ENCODE measurements at places on chromosomes 2 and 18.

DNA sequence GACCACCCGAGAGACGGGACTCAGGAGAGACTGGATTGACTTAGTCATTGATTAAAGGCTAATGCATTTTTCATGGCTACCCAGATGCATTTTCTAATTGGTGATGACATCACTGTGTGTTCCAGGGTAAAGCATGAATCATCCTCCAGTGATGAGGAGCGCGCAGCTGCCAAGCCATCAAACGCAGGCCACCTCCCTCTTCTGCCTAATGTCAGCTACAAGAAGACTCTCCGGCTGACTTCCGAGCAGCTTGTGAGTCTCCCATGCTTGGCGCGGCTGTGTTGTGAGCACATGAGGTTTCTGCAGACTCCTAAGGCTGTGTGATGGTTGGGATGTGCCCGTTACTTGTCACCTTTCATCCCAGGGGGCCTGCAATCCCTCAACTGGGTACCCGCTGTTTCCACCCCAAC lies 56.4 kb downstream of the LPIN1 start:
- DNase-seq, result no peak

DNA sequence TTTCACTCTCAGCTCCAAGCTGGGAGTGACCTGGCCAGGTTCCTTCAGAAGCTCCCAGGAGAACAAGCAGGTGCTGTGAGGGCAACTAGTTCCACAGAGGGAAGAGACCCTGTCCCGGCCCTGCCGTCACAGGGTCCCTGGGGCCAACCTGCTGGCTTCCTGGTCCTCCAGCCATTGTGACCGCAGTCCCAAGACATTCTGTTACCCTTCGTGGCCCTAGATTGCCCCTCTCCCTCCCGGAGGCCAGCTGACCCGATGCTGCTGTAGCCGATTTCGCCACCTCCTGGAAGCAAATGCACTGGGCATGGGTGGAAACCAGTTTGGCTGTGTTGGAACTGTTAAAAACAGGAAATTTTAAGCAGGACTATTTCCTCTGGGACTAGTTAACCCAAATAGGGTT lies 55.4 kb downstream of the EPAS1 start:
- DNase-seq, result no peak

DNA sequence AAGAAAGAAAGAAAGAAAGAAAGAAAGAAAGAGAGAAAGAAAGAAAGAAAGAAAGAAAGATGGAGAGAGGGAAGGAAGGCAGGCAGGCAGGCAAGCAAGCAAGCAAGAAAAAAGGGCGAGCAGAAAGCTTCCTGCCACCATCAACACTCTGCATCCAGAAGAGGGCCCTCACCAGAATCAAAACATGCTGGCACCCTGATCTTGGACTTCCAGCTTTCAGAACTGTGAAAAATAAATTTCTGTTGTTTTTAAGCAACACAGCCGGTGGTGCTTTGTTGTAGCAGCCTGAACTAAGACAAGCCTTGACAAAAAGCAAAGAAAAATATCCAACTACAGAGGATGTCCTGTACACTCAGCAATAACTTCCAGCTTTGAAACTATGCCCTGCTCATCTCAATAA lies 401.7 kb downstream of the LRATD1 start:
- DNase-seq, result no peak

DNA sequence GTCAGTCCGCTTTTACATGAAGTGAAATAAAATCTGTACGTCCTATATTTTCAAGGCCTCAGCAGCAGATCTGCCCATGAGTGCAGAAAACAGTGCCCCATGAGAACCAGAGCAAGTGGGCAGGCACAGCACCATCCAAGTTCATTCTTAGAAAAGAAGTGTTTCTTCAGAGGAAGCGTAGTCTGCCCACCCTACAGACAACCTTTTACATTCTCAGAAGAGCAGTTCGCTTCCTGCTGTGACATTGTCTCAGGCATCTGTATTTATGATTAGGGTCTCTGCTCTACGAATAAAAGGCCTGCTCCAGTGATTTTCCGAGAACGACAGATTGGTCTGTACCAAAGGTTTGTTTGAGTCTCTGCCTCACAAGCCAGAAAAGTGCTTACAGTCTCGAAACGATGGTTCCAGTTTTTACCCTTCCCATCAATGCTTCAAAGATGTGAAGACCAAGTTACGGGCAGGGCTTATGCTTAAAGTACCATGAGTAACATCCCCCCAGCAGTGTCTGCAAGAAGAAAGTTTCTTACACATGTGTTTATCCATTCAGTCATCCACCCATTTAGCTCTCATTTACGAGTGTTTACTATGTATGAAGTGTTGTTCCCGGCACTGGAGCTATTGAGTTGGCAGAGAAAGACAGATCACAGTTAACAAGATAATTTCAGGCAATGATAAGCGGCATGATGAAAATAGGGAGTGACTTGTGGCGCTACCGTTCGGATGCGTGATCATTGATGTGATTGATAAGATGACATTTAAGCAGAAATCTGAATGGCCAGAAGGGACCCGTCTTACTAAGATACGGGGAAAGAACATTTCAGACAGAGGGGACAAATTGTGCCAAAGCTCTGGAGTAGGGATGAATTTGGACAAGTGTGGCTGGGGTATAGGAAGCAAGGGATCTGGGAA lies 31.4 kb upstream of the CTLA4 start:
- DNase-seq, result no peak

DNA sequence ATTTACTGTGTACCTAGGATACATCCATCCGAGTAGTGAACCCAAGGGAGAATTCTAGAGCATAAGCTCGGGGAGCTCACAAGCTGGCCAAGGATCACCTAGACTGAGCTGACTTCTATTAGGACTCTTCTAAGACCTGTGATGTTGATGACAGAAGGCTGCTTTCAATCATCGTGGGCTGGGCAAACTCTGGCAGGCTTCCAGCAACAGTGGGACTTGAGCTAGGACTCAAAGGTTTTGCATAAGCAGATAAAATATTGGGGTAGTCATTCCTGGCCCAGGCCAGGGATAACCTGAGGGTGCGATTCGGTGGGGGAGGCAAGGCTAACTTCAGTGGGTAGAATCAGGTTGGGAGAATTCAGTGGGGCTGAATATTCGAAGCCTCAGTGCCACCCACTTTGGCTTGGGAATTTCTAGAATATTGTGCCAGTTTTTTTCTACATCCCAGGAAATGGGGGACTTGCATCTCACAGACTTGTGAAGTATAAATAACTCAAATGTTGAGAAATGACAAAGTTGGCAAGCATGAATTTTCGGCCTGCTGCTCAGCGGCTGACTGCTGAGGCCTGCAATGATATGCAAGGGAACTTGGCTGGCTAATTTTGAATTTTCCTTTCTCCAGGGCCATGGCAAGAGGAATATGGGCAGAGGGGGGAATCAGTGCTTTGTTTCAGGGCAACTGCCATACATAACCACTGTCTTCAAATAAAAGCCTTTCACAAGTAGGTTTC lies 274.3 kb downstream of the PRKCE start:
- DNase-seq, result no peak

- DNase-seq, result no peak
These were observed 170.5 kb downstream of the ANKRD44 start for GRCh38 chr2:197140045-197140444.

- DNase-seq, result no peak
These were observed 1601.1 kb downstream of the SUCLG1 start for GRCh38 chr2:82857967-82858366.

DNA sequence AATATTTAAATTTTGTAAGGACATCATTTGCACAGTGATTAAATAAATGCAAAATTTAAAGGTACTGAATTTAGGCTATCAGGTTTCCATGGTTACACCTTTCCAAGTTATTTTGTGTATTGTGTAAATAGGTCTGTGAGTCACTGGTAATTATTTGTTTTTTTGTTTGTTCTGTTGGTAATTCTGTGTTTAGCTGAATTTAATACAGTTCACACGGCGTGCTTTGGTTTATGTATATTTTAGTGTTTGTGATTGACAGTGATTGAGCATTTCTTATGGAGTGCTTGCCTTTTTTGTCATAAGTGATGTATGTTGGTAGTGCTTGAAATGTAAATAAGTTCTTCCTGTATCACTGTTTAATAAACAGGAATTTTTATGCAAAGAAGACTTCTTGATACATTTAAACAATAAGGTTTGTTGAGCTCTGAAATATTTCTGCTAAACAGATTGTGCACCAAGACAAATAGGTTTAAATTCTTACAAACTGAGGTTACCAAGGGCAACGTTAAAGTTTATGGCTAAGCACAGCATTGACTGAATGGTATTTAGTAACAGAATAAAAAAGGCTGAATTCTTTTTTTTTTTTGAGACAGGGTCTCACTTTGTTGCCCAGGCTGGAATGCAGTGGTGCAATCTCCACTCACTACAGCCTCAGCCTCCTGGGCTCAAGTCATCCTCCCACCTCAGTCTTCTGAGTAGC lies 38.3 kb upstream of the DLX1 start:
- no peak for DNase-seq

DNA sequence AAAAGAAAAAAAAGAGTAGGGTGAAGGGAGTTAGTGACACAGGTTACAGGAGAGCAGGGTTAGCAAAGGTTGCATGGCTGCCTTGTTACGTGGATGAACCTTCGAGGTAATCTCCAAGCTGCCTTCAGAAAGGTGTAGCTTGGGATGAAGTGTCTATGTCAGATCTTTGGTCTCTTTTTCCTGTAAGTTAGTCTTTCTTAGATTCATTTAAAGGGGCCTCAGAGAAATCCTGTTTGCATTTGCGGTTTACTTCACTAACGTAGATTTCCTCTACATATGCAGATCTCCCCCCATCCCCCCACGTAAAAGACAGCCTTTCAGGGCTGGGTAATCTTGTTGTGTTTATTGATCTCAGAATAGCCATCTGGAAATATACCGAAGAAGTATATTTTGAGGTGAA lies 83.7 kb downstream of the MTA3 start:
- no peak for DNase-seq

GRCh38 chr2:39636306-39636705 lies 29.4 kb upstream of the TMEM178A start:
- DNase-seq, result no peak

DNA sequence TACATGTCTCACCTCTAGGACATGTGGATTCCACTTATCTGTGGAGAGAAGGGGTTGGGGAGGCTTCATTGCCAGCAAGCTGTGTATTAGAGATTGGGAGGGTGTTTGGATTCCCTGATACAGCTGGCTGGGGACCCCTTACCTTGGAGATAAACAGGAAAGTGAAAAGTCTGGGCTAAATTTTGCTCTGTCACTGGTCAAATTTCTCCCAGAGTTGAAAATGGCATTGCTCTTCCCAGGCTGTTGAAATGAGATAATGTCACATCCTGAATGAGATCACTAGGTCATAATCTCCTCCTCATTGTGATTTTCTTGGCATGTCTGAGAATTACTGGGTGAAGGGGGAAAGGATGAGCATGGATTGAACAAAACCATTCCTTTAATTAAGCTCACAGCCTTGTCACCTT lies 265.0 kb upstream of the PARD3B start:
- DNase-seq, result no peak

DNA sequence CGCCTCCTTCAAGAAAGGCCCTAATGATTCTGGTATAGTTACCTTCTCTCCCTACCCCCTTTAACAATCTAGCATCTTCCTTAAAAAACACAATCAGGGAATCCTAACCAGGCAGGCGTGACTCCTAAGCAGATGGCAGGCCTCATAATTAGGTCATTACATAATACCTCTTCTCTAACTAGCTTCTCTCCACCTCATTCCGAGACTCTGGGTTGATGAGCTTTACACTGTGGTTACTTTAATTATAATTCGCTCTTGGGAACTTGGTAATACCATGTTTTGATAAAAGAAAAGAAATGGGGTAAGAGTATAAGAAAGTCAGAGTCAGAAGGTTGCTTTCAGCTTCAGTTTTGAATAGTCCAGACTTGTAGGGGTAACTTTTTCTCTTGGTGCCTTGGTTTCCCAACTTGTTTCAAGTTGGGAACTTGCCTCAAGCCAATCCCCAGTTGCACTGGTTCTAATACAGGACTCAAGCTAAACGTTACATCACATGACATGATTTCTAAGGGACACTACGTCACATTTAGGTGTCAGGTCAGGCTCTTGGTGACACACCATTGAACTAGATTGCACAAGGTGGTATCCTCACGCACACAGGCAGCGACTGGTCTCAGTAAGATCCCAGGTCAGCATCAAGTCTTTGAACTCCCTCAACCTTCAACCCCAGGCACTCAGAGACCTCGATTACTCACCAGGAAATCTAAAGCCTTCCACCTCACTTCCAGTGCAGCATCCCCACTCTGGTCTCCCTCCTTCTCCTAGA lies 59.2 kb downstream of the AAK1 start:
- no peak for DNase-seq

- DNase-seq, result no peak
These were observed at the start of gene CTAGE1 for GRCh38 chr18:22417496-22418188. Gene CTAGE1 (minus strand): TSS chr18:22417915. CDS start chr18:22417811, 104 bp downstream.

DNA sequence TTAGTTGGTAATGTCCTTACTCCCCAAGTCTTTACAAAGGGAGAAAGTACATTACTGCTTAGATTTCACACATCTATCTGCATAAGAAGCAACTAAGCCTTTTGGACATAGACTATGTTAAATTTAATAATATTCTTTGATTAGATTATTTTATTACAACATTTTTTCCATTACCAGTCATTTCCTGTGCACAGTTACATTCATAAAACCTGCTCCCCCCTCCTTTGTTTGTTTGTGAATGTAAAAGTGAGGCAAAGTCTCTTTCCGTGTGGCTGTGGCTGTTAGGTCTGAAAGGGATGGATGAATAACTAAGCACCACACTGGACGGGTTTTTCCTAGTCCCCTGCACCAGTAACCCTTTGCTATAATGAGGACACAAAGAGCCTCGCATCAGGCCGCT lies 9.6 kb downstream of the PTGR3 start:
- DNase-seq, result no peak

DNA sequence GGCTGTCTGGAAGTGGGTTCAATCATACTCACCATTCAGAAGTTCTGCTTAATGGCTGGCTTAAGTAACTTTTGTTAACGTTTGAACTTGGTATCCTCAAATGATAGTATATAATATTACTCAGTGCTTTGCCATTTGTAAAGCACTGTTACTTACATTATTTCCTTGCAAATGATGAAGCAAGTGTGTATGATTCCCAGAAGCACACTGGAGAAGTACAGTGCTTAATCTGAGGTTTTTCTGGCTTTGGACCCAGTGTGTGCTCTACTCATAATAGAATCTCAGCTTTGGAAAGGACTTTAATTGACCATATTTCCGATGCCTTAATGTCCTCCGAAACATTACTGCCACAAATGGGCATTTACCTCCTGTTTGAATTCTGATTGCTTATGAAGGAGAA lies 63.3 kb downstream of the MAP3K20 start:
- DNase-seq, result no peak

DNA sequence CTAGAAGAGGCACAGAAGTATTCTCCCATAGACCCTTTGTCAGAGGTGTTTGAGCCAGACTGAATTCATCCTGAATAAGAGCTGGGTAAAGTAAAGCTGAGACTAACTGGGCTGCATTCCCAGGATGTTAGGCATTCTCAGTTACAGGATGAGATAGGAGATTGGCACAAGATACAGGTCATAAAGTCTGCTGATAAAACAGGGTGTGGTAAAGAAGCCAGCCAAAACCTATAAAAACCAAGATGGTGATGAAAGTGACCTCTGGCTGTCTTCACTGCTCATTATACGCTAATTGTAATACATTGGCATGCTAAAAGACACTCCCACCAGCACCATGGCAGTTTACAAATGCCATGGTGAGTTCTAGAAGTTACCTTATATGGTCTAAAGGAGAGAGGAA lies 364.9 kb upstream of the TMEFF2 start:
- DNase-seq, result peak; percentile 71

Data from NCI-H226 (cell line).